Astrocyte (in vitro differentiated cells and primary cell): ENCODE measurements at places on chromosomes 2 and 18. TPM values are rescaled to one million over a fixed set of nuclear protein-coding genes. Genes with fewer than 3 reads are reported as not detected.

The TRIM54 gene
- total RNA-seq: not detected in 2 replicates

The POTEJ gene
- total RNA-seq: not detected in 2 replicates

The SLC35F6 gene
- total RNA-seq: 41.9 and 42.5 TPM in 2 replicates

The CHRND gene
- total RNA-seq: not detected in 2 replicates

The TUBB8B gene
- not detected in 2 replicates for total RNA-seq

The TDRD15 gene
- not detected in 2 replicates for total RNA-seq

The ITGB6 gene
- 2.8 and 7.6 TPM in 2 replicates for total RNA-seq

The TCF4 gene
- 105 and 115 TPM in 2 replicates for total RNA-seq

The POTEC gene
- total RNA-seq: not detected in 2 replicates

The ANKRD30B gene
- not detected in 2 replicates for total RNA-seq

The RTP5 gene
- total RNA-seq: not detected in 2 replicates

The DIPK1C gene
- total RNA-seq: not detected in 2 replicates

The CFC1 gene
- not detected in 2 replicates for total RNA-seq

The PLB1 gene
- total RNA-seq: 0.98 and 1.9 TPM in 2 replicates

The ERBB4 gene
- 0.72 and 1.2 TPM in 2 replicates for total RNA-seq

The CD28 gene
- not detected in 2 replicates for total RNA-seq

The CDH19 gene
- total RNA-seq: not detected in 2 replicates

The NEU2 gene
- not detected in 2 replicates for total RNA-seq

The AFTPH gene
- 15.7 and 16.0 TPM in 2 replicates for total RNA-seq

The NUP35 gene
- total RNA-seq: 11.3 and 12.0 TPM in 2 replicates

The TOGARAM2 gene
- 0.38 and 0.73 TPM in 2 replicates for total RNA-seq

The SERPINB10 gene
- not detected in 2 replicates for total RNA-seq

The SIGLEC15 gene
- total RNA-seq: 0.19 and 0.27 TPM in 2 replicates

The B4GALT6 gene
- total RNA-seq: 17.0 and 17.7 TPM in 2 replicates

The MARCO gene
- total RNA-seq: not detected in 2 replicates

The NGEF gene
- total RNA-seq: 0.16 and 0.22 TPM in 2 replicates

The ANKRD62 gene
- total RNA-seq: not detected in 2 replicates

The TP53I3 gene
- 83.6 and 93.2 TPM in 2 replicates for total RNA-seq

The CRYGD gene
- total RNA-seq: not detected in 2 replicates

The GTF2A1L gene
- not detected in 2 replicates for total RNA-seq
